ENCODE measurements at places on chromosomes 7 and 10. TPM values are rescaled to one million over a fixed set of nuclear protein-coding genes. Genes with fewer than 3 reads are reported as not detected.

- DNase-seq: peak; percentile 23
Measured at GRCh38 chr10:2173327-2173726, 436.0 kb upstream of the ADARB2 start.

DNA sequence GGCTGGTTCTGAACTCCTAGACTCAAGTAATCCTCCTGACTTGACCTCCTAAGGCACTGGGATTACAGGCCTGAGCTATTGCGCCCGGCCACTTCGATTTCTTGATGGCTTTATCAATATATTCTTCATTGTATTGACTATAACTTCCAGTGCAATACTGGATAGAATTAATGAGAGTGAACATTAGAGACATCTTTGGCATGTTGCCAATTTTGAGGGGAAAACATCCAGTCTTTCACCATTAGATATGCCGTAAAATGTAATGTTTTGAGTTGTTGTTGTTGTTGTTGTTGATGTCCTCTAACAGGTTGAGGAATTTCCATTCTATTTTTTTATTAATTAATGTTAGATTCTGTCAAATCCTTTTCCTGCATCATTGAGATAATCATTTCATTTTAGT, 578.9 kb downstream of the ZWINT start:
- DNase-seq: no peak

DNA sequence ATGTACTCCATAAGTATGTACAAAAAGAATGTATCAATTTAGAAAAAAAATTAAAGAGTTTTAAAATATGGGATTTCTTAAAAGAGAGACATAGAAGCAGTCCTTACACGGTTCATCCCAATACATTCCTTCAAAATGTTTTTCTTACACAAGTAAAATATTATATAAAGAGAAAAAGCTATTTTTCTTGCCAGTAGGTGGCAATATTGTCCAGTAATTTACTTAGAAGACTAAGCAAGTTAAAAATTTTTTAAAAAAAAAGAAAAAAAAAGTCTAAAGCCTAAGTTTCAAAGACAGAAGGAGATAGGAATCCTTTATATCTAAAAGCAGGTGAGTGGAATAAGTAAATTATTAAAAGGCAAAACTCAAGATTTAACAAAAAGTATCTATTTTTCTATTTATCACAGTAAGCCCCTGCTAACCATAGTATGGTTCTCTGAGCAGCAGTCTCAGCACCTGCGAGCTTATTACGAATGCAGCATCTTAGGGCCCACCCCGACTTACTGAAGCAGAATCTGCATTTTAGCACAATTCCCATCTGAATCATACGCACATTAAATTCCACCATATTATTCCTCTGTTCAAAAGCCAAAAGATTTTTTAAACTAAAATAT, 240.6 kb downstream of the DGKI start:
- DNase-seq: peak; percentile 41

GRCh38 chr7:96707901-96708774, 1.5 kb downstream of the SEM1 start:
- DNase-seq: no peak

- DNase-seq: no peak
Measured at GRCh38 chr7:154183482-154183881, 131.3 kb downstream of the DPP6 start.

The CDH23 gene
- polyA plus RNA-seq: 3.6 TPM

The ZNF862 gene
- not detected for polyA plus RNA-seq

The PTN gene
- not detected for polyA plus RNA-seq

The CH25H gene
- not detected for polyA plus RNA-seq

The IGF2BP3 gene
- polyA plus RNA-seq: 32.7 TPM

All from muscle of arm (tissue), 14 donors.